ENCODE measurements at places on chromosomes 4 and X.

DNA sequence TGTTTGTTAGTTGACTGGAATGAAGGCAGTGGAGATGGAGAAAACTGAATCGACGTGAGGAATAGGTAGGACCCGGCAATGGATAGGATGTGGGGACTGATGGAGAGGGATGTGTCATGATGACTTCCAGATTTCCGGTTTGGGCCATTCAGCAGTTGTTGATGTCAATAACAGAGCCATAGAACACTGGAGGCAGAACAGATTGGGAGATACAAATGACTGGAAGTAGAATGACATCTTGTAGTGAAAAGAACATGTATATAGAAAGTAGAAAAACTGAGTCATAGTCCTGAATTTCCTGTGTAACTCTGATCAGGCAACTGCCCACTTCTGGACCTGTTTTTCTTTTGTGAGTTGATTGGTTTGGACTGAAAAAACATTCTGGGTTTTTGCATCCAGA is 24.5 kb downstream of the CETN2 start:
- H3K4me3 ChIP-seq = no peak overlapping the region
- H3K4me1 ChIP-seq = no peaks in the 10 kb centered on the region
- H3K27ac ChIP-seq = no peak overlapping the region
- H3K27me3 ChIP-seq = no peaks in the 10 kb centered on the region
- peak; percentile 16 for DNase-seq

- H3K4me3 ChIP-seq = no peak overlapping the region
- DNase-seq = no peak
- H3K27me3 ChIP-seq = no peaks in the 10 kb centered on the region
These were observed 65.9 kb downstream of the VEGFC start for GRCh38 chr4:176726803-176727202.

DNA sequence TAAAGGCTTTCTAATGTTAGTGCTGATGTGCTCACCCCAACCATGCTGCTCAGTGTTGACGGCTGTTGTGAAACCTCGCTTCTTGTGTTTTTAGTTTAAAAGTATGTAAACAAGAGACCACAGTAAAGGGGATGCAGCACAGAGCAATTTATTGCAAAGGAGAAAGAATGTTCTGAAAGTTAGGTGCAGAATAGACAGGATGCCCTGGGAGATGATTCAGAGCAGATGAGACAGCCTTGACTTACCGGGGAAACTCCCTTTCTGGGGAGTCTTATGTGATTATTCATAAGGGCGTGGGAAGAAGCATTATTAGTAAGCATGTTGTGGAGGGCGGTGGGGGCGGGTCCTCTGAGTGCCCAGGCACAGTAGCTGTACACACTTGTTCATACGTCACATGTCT is 47.7 kb downstream of the EVC start:
- no peaks in the 10 kb centered on the region for H3K27me3 ChIP-seq
- no peak overlapping the region for H3K4me3 ChIP-seq
- H3K4me1 ChIP-seq = no peaks in the 10 kb centered on the region
- H3K36me3 ChIP-seq = peaks cover 18% of the 10 kb centered on the region
- DNase-seq = no peak
- no peak overlapping the region for H3K27ac ChIP-seq

DNA sequence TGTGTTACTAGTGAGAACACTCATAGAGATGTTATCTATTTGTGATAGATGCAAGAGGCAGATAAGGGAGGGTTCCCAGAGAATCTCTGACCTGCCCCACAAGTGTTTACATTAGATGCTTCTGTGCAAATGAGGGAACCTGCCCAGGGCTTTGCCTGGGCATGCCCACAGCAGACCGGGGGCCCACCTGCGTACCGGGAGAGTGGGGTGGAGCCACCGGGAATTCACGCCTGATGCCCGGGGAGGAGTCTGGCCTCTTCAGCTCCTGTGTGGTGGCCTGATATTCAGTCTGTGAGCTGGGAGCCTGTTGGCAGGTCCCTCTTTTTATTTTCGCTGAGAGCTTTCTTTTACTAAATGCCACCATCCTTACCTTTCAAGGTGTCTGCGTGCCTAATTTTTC is 155.7 kb downstream of the SNCA start:
- no peak overlapping the region for H3K4me3 ChIP-seq
- peak; percentile 12 for DNase-seq
- H3K36me3 ChIP-seq = no peaks in the 10 kb centered on the region

- no peak for DNase-seq
- H3K36me3 ChIP-seq = no peaks in the 10 kb centered on the region
- H3K27me3 ChIP-seq = no peaks in the 10 kb centered on the region
- H3K4me3 ChIP-seq = no peak overlapping the region
- no peaks in the 10 kb centered on the region for H3K4me1 ChIP-seq
These were observed 35.9 kb upstream of the STK26 start for GRCh38 chrX:131987252-131987651.

DNA sequence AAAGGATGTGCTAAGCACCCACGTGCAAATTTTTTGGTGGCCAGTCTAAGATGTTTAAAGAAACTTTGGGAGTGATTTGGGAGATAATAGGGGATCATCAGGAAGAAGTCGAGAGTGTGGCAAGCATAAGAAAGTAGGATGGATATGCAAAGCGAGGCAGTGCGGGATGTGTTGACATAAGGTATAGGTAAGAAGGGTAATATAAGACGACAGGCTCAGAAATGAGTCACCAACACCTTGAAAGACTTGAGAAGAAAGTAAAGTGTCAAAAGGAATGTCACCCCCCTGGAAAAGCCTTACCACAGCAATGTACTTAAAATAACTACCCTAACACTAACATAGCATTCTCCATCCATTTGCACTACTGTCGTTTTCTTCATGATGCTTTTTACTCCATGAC is 69.8 kb upstream of the BMP2K start:
- DNase-seq = no peak
- H3K36me3 ChIP-seq = no peaks in the 10 kb centered on the region
- no peak overlapping the region for H3K4me3 ChIP-seq
- peaks cover 7% of the 10 kb centered on the region for H3K4me1 ChIP-seq

DNA sequence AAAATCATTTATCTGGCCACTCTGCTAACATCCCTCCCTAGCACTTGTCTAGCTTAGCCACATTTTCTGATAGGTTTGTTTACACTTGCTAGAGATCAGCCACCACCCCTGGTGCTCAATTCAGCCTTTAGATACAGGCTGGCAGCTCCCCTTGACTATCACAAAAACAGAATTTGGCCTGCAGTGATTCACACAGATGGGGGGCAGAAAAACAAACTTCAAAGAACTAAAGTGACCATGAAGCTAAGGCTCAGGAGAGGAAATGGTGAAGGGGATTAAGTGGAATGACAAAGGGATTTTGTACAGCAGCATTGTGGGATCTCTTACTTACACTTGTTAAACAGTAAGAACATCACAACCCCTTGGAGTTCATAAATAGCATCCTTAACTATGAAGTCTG is 1718.0 kb upstream of the PCDH7 start:
- no peak overlapping the region for H3K4me3 ChIP-seq
- DNase-seq = peak; percentile 26
- no peak overlapping the region for H3K27ac ChIP-seq
- H3K36me3 ChIP-seq = no peaks in the 10 kb centered on the region
- no peaks in the 10 kb centered on the region for H3K4me1 ChIP-seq
- H3K27me3 ChIP-seq = no peaks in the 10 kb centered on the region

DNA sequence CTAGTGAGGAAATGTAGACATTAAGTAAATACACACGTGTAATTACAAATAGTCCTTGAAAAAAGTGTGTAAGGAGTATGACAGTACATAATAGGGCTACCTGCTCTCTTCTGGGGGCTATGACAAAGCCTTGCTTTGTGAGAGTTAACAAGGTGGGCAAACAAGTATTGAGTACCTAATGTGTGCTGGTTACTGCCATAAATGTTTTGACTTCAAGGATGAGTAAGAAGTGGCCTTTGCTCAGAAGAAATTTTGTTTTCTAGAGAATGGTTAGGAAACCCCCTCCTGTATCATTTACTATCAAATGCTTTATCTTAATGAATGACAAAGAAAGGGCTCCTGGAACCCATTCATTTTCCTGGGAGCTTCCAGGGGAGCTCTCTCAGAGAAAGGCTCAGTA is 167.0 kb upstream of the CASK start:
- H3K4me3 ChIP-seq = no peak overlapping the region
- no peak overlapping the region for H3K27ac ChIP-seq
- DNase-seq = no peak
- no peaks in the 10 kb centered on the region for H3K27me3 ChIP-seq
- no peaks in the 10 kb centered on the region for H3K4me1 ChIP-seq
- H3K36me3 ChIP-seq = no peaks in the 10 kb centered on the region

DNA sequence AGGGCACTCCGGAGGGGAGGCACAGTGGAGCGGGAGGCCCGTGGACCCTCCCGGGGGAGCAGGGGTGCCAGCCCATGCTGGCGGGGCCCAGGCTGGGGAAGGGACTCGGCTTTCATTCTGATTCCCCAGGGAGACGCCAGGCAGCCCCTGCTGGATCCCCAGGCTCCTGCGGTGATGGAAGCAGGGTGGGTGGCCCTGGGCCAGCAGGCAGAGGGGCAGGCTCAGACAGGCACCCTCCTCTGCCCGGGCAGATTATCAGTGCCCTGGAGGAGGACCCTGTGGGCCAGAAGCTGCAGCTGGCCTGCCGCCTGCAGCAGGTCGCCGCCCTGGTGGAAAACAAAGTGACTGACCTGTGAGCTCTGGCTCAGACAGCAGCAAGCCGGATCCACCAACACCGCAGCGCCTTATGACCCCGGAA is 2.1 kb upstream of the SRPK3 start:
- no peak overlapping the region for H3K4me3 ChIP-seq
- H3K36me3 ChIP-seq = no peaks in the 10 kb centered on the region
- H3K27ac ChIP-seq = no peak overlapping the region
- H3K27me3 ChIP-seq = no peaks in the 10 kb centered on the region

- no peak for DNase-seq
- no peaks in the 10 kb centered on the region for H3K27me3 ChIP-seq
- no peaks in the 10 kb centered on the region for H3K4me1 ChIP-seq
- no peaks in the 10 kb centered on the region for H3K36me3 ChIP-seq
These were observed 89.3 kb downstream of the RLIM start for GRCh38 chrX:74525116-74525515.
